Mammary epithelial cell (primary cell): ENCODE measurements at places on chromosomes 11 and 22. TPM values are rescaled to one million over a fixed set of nuclear protein-coding genes. Genes with fewer than 3 reads are reported as not detected.

HMGXB4 gene
- 22.2 and 25.3 TPM in 2 replicates for total RNA-seq

PRR33 gene
- not detected in 2 replicates for total RNA-seq

ZNF215 gene
- 9.2 and 10.0 TPM in 2 replicates for total RNA-seq

IL10RA gene
- not detected in 2 replicates for total RNA-seq

SLC5A12 gene
- not detected in 2 replicates for total RNA-seq

CDON gene
- 3.8 TPM for total RNA-seq

ARHGAP8 gene
- 45.6 and 47.6 TPM in 2 replicates for total RNA-seq

RRP8 gene
- 9.7 TPM for total RNA-seq

NLRP14 gene
- 0.08 and 0.14 TPM in 2 replicates for total RNA-seq

SPTY2D1 gene
- 20.7 TPM for total RNA-seq

APLNR gene
- total RNA-seq: not detected in 2 replicates

KMT5B gene
- 29.7 and 34.3 TPM in 2 replicates for total RNA-seq

OR5L2 gene
- not detected in 2 replicates for total RNA-seq

HTR3B gene
- not detected for total RNA-seq

ANO1 gene
- total RNA-seq: 54.3 TPM

WEE1 gene
- total RNA-seq: 49.8 TPM

C11orf54 gene
- 8.2 and 12.4 TPM in 2 replicates for total RNA-seq

RHOD gene
- 176 TPM for total RNA-seq

POU2AF2 gene
- total RNA-seq: not detected

BEST1 gene
- total RNA-seq: 0.24 and 0.91 TPM in 2 replicates

DCHS1 gene
- 0.56 and 0.59 TPM in 2 replicates for total RNA-seq

SAA4 gene
- not detected in 2 replicates for total RNA-seq

NLRP6 gene
- not detected in 2 replicates for total RNA-seq

SLN gene
- total RNA-seq: not detected in 2 replicates

OR8G1 gene
- total RNA-seq: not detected

PRG3 gene
- total RNA-seq: not detected in 2 replicates

GRAP2 gene
- total RNA-seq: 0.33 TPM

TTC28 gene
- 27.5 TPM for total RNA-seq

ANO5 gene
- total RNA-seq: under 0.01 TPM

LMO1 gene
- 0.45 and 0.54 TPM in 2 replicates for total RNA-seq

OR51T1 gene
- not detected for total RNA-seq

VSIG10L2 gene
- total RNA-seq: not detected in 2 replicates
